ENCODE measurements at places on chromosomes 7 and 10. TPM values are rescaled to one million over a fixed set of nuclear protein-coding genes. Genes with fewer than 3 reads are reported as not detected.

DNA sequence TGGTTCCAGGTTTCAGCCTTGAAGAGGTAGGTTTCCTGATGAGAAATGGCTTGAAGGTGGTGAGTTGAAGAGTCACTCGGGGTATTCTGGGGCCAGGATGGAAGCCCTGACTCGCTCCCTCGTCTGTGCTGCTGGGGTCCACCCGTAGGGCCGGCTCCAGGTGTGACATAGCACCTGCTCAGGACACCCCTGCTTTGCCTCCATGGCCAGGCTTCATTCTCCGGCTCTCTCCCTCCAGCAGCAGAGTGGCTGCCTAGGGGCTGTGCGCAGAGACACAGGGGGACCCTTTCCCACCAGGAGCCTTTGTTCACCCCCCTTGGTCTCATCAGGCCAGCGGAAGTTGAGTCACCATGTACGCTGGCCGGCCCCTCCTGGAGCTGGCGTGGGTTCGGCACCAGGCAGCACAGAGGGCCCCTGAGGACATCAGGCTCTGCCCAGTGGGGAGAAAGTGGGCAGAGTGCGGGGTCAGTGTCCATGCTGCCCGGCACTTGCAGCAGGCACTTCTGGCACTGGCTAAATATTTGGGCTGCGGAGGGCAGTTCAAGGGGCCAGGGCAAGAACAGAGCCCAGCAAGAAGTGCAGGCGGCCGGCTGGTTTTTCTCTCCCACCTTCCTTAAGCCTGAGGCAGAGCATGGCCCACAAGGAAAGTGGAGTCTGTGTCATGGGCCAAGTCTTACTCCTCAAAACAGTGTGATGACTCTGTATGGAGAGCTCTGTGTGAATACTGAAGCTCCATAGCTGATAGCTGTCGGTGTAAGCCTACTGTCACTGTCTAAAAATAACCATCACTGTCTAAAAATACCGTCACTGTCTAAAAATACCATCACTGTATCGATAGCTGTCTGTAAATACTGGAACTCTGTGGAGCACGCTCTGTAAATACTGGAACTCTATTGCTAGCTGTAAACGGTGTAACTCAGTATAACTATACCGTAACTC, 3.7 kb upstream of the PRKAR1B start:
- DNase-seq = no peak

DNA sequence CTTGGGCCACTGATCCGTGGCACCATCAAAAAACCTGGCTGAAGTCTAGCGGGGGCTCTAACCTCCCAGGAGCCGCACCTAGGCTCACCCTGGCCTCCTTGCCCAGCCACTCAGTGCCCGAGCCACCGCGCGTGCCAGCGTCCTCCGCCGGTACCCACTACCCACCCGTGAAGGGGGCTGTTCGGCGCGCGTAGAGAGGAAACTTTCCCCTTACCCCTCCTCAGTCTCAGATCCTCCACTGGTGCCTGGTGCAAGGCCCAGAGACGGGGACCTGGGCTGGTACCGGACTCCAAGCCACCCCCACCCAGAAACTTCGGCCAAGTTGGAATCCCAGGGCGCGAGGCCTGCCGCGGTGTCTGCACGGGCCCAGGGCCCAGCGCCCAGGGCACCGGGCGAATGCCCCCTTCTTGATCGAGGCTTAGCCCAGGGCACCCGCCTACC, 3.5 kb upstream of the EBF3 start:
- no peak for DNase-seq

- DNase-seq = no peak
Measured at GRCh38 chr7:40544871-40545303, 410.1 kb downstream of the SUGCT start.

DNA sequence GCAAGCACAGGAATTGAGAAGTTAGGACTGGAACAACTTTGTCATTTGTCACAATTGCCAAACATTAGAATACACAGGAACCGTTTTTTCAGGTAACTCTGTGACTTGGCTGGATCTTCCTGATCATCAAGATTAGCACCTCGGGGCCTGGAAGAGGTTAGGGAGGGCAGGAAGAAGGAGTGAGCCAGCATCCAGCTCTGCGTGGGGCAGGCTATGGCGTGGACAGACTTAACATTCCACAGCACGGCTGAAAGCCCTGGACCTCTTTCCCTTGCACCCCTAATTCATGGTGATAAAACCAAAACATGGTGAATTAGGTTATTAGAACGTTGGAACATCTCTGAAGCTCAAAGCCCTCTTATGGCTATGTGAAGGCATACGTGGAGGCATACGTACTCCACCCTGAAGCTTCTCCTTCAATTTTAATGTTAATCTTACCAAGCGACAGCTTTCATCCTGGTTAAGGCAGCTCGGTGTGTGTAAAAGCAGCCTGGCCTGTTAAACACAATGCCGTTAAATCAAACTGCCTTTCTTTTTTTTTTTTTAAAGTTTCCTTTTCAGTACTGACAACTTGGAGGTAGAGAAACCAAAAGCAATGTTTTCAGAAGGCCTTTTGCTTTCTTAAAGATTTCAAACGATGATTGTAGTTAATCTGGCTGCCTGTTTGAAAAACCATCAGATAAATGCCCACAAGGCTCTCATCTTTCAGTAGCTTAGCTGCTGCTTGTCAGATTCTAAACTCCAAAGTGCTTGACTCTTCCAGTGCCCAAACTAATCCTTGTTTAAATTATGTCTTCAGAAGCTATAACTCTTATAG, 4.5 kb downstream of the GRK5 start:
- peak; percentile 59 for DNase-seq

- no peak for DNase-seq
Measured at GRCh38 chr10:104406715-104407650, 53.4 kb downstream of the CFAP58 start.

DNA sequence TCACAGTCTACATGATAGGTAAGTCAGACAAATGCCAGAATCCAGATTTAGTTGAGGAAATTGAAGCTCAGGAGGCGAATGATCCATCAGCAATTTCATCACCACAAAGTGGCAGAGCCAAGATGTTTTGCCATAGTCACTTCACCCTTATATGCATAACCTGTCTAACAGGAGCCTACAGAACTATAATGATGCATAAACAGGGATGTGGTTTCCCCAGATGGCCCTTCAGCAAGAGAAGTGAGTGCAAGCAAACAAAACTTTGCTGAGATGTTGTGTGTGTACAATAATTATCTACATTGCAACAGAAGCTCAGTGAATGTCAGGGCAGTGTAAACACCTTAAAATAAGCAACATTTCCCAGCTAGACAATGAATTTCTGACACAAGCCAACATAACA, 28.6 kb downstream of the PON3 start:
- no peak for DNase-seq

- peak; percentile 92 for DNase-seq
Measured at GRCh38 chr7:100852048-100852872, at the start of gene SLC12A9. Gene SLC12A9 (plus strand): TSS chr7:100852713. CDS start chr7:100854198, 1,485 bp downstream.

GRCh38 chr7:143733876-143734275, 23.6 kb downstream of the CTAGE6 start:
- DNase-seq = no peak

DNA sequence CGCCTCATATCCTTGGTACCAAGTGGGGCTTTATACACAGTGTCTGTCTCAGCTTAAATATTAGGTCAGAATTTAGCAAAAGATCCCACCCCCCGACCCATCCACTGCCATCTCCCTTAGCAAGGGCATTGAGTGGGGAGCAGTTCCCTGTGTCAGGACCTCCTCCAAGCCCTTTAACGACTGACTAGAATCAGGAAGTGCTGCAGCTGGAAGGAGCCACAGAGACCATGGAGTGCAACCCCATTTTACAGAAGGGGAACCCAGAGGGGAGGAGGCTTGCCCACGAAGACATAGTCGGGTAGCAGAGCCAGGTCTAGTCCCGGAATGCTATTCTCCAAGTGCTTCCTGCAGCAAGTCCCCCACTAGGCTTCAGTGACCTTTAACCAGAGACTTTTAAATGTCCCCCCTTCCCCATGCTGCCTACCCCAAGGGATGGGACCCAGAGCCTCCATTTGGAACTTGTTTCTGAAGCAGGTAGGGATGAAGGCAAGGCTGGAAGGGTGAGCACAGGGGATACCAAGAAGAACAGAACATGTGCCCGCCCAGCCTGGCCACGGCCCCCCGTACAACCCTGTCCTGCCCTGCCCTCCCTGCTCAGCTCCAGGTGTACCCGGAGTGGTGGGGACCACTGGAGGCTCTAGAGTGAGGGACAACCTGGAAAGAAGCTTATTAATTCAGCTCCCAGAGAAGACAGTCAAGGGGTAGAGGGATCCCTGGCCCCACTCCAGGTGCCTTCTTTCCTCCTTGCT, 41.3 kb downstream of the C10orf105 start:
- DNase-seq = no peak

Gene POP7
- 30.1 TPM for total RNA-seq

Gene RNF32
- 2.7 TPM for total RNA-seq

Gene TDRD1
- total RNA-seq = 0.25 TPM

Gene FLNC
- total RNA-seq = 13.3 TPM

Gene ELN
- total RNA-seq = 149 TPM

Gene RPEL1
- not detected for total RNA-seq

Gene XRCC2
- 1.0 TPM for total RNA-seq

Data from lung (tissue), 17 donors.